Fibroblast of skin of right biceps (primary cell): ENCODE measurements at places on chromosomes 6 and 20.
A peak's percentile ranks its signal among the peaks of the same experiment; 100 is the strongest.

GRCh38 chr6:82521369-82521768, 157.8 kb downstream of the TPBG start:
- peak; percentile 14 for DNase-seq

- no peak for DNase-seq
Observed at GRCh38 chr20:9615766-9616454, 101.5 kb downstream of the LAMP5 start.

DNA sequence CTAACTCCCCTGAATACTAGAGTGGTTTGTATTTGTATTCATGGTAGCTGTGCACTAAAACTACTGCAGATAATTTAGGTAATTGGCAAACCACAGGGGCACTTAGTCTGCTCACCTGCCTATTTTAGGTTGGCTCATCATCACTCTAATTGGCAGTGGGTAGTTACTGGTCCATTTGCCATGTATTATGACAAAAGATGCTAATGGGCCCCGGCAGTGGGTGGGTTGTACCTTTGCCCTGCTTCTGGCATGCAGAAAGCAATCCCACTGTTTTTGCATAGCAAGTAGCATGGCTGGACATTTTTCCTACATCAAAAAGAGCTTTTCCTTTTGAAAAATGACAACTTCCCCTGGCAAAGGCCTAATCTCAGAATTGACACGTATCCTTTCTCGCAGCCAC, 741.4 kb upstream of the MAP3K7 start:
- DNase-seq, result no peak

DNA sequence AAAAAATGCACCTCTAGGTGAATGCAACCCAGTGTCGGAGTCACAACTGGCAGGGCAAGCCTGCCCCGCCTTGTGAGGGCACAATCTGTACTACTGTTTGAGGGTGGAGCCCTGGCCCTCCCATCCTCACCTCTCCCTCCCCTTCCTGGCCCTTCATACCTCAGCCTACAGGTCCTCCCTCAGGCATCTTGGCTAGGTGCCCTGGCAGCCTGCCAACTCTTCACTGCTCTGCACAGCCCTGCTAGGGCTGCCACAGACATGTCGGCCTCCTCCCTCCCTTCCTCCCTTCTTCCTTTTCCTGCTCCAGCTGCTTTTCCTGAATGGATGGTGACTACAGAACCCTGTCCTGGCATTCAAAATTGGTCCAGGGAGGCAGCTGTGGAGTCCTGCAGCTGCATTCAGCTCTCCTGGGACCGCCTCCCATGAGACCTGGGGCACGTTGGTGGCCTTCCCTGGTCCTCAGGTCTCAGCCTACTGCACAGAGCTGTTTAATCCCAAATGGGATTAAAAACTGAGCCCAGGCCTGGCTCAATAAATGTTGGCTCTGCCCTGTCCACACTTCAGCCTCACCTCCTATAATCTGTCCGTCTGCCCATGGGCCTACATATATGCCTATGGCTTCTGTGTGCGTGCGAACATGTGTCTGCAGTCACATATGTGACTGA, 52.7 kb downstream of the CDH22 start:
- DNase-seq, result peak; percentile 21
